ENCODE measurements at places on chromosomes 1 and 21. TPM values are rescaled to one million over a fixed set of nuclear protein-coding genes. Genes with fewer than 3 reads are reported as not detected.
A peak's percentile ranks its signal among the peaks of the same experiment; 100 is the strongest.

The AKR7A3 gene
- total RNA-seq, result 0.49 TPM

The CD101 gene
- 0.97 TPM for total RNA-seq

The TP53BP2 gene
- total RNA-seq, result 43.2 TPM

The P3H1 gene
- 146 TPM for total RNA-seq

- H3K27ac ChIP-seq, result no peak overlapping the region
- no peaks in the 10 kb centered on the region for H3K4me1 ChIP-seq
- H3K4me3 ChIP-seq, result no peak overlapping the region
- no peaks in the 10 kb centered on the region for H3K27me3 ChIP-seq
These were observed 14.4 kb upstream of the ZFYVE9 start for GRCh38 chr1:52127181-52128180.

DNA sequence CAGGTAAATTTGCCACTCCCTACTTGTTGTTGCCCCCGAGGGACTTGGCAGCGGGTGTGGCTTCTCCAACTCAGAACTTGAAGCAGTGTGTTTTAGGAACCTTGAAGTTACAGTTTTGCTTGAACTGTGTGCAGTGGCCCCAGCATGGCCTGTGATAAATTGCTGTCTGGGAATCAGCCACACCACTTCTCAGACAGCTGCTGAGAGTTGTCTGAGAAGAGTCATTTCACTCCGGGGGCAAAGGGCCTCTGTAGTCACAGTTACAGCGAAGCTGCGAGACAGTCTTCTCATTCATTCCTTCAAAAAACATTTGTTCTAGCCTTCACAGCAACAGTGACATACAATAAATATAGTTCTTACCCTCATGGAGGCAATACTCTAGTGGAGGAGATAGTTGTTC lies 70.3 kb downstream of the PROX1 start:
- H3K4me3 ChIP-seq, result no peak overlapping the region
- H3K4me1 ChIP-seq, result no peaks in the 10 kb centered on the region
- no peaks in the 10 kb centered on the region for H3K27me3 ChIP-seq
- DNase-seq, result no peak
- no peak overlapping the region for H3K27ac ChIP-seq

DNA sequence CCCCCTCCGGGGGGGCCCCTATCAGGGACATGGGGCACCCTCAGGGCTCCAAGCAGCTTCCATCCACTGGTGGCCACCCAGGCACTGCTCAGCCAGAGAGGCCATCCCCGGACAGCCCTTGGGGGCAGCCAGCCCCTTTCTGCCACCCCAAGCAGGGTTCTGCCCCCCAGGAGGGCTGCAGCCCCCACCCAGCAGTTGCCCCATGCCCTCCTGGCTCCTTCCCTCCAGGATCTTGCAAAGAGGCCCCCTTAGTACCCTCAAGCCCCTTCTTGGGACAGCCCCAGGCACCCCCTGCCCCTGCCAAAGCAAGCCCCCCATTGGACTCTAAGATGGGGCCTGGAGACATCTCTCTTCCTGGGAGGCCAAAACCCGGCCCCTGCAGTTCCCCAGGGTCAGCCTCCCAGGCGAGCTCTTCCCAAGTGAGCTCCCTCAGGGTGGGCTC lies 34.9 kb downstream of the TRIM11 start:
- H3K27me3 ChIP-seq, result no peaks in the 10 kb centered on the region
- H3K4me3 ChIP-seq, result no peak overlapping the region
- H3K27ac ChIP-seq, result no peak overlapping the region
- H3K4me1 ChIP-seq, result no peaks in the 10 kb centered on the region

GRCh38 chr1:46546210-46546609 lies 5.2 kb downstream of the KNCN start:
- no peaks in the 10 kb centered on the region for H3K36me3 ChIP-seq
- no peaks in the 10 kb centered on the region for H3K4me1 ChIP-seq
- DNase-seq, result no peak
- peaks cover 52% of the 10 kb centered on the region for H3K27me3 ChIP-seq
- no peak overlapping the region for H3K27ac ChIP-seq

- no peaks in the 10 kb centered on the region for H3K27me3 ChIP-seq
- peak overlapping the region; percentile 80 for H3K4me3 ChIP-seq
- peak; percentile 89 for DNase-seq
- no peaks in the 10 kb centered on the region for H3K36me3 ChIP-seq
- peaks cover 46% of the 10 kb centered on the region for H3K4me1 ChIP-seq
These were observed 1.1 kb downstream of the BCAR3 start for GRCh38 chr1:93680420-93681100.

- no peak overlapping the region for H3K4me3 ChIP-seq
- no peaks in the 10 kb centered on the region for H3K27me3 ChIP-seq
- H3K4me1 ChIP-seq, result peaks cover 10% of the 10 kb centered on the region
- no peaks in the 10 kb centered on the region for H3K36me3 ChIP-seq
- H3K27ac ChIP-seq, result no peak overlapping the region
These were observed 16.7 kb upstream of the SERBP1 start for GRCh38 chr1:67446893-67447292.

DNA sequence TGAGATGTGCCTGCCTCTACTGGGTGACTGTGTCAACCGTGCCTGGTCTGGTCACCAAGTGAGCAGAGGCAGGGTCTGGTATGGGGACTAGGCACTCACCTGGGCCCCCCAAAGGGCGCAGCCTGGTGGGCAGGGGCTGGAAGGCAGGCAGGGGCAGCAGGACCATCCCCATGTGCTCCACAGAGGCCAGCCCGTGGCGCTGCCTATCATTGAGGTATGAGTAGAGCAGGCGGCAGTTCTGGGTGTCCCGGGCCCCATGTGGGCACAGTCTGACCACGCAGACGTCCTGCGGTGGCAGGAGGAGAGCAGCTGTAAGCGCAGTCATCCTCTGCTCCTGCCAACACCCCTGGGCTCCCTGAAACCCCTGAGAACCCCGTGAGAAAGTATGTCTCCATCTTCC lies 23.7 kb downstream of the SPOCD1 start:
- no peak overlapping the region for H3K4me3 ChIP-seq
- no peak overlapping the region for H3K27ac ChIP-seq
- DNase-seq, result no peak
- H3K36me3 ChIP-seq, result no peaks in the 10 kb centered on the region
